ENCODE measurements at places on chromosomes 3 and 15. TPM values are rescaled to one million over a fixed set of nuclear protein-coding genes. Genes with fewer than 3 reads are reported as not detected.
A peak's percentile ranks its signal among the peaks of the same experiment; 100 is the strongest.

Gene TMEM212
- total RNA-seq: not detected

- DNase-seq: peak; percentile 32
- H3K27me3 ChIP-seq: no peaks in the 10 kb centered on the region
- no peak overlapping the region for H3K27ac ChIP-seq
- no peaks in the 10 kb centered on the region for H3K4me1 ChIP-seq
- H3K36me3 ChIP-seq: no peaks in the 10 kb centered on the region
- H3K4me3 ChIP-seq: no peak overlapping the region
Measured at GRCh38 chr3:126845920-126846715, 136.8 kb upstream of the PLXNA1 start.

DNA sequence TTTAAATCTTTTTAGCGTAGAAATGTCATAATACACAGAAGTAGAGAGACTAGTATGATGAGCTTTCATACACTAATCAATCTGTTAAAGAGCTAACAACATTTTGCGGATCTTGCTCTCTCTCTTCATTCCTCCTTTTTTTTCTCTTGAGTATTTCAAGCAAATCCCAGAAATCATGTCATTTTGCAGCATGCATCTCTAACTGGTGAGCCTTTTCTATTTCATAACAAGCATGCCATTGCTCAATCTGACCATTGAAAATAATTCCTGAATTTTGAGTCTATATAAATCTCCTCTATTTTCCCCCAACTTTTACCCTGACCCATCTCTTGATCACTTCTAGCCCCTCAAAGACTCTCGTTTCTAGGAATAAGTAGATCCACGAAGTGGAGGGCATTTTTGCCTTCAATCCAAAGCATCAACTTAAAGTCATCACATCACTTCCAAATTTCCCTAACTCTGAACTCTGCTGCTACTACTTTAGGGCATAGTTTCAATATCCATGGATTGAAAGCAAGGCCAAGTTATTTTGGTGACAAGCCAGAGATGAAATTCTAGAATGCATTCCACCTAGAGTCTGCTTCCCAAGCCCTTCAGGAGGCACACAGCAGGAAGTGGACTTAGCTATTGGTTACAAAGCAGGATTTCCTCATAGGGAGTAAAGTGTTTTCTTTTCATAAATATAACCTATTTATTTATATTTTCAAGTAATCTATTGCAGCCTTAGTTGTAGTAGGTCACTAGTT lies 253.5 kb upstream of the ZPLD1 start:
- no peaks in the 10 kb centered on the region for H3K27me3 ChIP-seq
- H3K36me3 ChIP-seq: no peaks in the 10 kb centered on the region
- DNase-seq: no peak
- no peak overlapping the region for H3K4me3 ChIP-seq
- H3K27ac ChIP-seq: peak overlapping the region; percentile 76

- no peaks in the 10 kb centered on the region for H3K27me3 ChIP-seq
- H3K36me3 ChIP-seq: no peaks in the 10 kb centered on the region
- H3K27ac ChIP-seq: no peak overlapping the region
- no peaks in the 10 kb centered on the region for H3K4me1 ChIP-seq
Measured at GRCh38 chr3:180267202-180267843, 230.6 kb upstream of the PEX5L start.

GRCh38 chr3:179929091-179929529 lies 107.6 kb downstream of the PEX5L start:
- H3K27ac ChIP-seq: no peak overlapping the region
- no peaks in the 10 kb centered on the region for H3K36me3 ChIP-seq
- no peak overlapping the region for H3K4me3 ChIP-seq
- H3K27me3 ChIP-seq: no peaks in the 10 kb centered on the region
- no peak for DNase-seq

DNA sequence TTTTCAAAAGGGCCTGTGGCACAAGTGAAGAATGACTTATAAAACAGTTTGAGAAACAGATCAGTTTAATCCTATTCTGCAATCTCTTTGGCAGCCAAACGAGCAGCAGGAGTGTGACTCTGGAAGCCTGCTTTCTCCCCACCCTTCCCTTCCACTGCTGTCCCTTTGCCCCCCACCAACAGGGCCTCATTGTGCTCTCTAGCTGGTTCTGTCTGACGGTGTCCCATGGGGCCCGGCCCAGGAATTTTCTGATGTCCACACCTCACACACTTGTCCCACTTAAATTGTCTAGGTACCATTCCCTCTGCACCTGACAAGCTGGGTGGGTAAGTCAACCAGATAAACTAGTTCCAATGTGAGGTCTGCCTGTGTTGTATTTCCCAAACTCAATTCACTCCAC lies 16.4 kb downstream of the SLCO2A1 start:
- H3K27ac ChIP-seq: no peak overlapping the region
- H3K4me3 ChIP-seq: no peak overlapping the region
- no peaks in the 10 kb centered on the region for H3K4me1 ChIP-seq
